ENCODE measurements at places on chromosomes 6 and 20.
A peak's percentile ranks its signal among the peaks of the same experiment; 100 is the strongest.

- DNase-seq = no peak
Measured at GRCh38 chr6:551405-551804, 105.5 kb downstream of the HUS1B start.

- no peak for DNase-seq
Measured at GRCh38 chr20:52798124-52798523, 174.0 kb upstream of the TSHZ2 start.

DNA sequence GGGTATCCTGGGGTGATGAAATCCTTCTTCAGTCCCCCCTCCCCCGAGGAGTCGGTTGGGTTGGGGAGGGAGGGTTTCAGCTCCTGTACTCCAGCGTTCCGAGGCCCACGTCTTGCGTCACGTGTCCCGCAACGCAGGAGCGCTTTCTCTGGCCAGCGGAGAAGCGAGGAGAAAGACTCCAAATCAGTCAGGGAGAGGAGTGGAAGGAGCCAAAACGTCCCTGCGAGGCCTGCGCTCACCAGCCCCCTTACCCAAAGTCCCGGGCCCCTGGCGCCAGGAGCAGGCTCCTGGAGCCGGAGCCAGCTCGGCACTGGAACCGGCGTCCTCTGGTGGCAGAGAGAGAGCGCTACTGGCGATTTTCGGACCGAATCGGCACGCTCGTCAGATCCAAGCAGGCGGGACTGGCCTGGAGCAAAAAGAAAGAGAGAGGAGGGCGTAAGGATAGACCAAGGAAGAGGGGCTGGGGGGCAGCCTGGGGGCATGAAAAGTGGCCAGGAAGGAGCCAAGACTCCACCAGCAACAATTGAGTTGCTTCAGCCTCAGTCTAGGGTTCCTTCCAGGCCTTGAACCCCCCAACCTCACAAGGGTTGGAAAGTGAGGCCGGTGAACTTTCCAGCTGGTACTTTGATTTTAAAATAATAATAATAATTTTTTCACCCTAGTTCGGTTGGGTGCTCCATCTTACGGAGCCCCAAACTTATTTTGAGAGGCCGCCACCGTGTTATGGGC lies at the start of gene GNAS:
TSS of gene GNAS (plus strand) at position 174 of the 729 bp plus-strand sequence.
- DNase-seq = no peak

- no peak for DNase-seq
Measured at GRCh38 chr6:142932889-142933288, 12.1 kb downstream of the HIVEP2 start.

- no peak for DNase-seq
Measured at GRCh38 chr6:8642131-8642530, 206.8 kb upstream of the SLC35B3 start.

DNA sequence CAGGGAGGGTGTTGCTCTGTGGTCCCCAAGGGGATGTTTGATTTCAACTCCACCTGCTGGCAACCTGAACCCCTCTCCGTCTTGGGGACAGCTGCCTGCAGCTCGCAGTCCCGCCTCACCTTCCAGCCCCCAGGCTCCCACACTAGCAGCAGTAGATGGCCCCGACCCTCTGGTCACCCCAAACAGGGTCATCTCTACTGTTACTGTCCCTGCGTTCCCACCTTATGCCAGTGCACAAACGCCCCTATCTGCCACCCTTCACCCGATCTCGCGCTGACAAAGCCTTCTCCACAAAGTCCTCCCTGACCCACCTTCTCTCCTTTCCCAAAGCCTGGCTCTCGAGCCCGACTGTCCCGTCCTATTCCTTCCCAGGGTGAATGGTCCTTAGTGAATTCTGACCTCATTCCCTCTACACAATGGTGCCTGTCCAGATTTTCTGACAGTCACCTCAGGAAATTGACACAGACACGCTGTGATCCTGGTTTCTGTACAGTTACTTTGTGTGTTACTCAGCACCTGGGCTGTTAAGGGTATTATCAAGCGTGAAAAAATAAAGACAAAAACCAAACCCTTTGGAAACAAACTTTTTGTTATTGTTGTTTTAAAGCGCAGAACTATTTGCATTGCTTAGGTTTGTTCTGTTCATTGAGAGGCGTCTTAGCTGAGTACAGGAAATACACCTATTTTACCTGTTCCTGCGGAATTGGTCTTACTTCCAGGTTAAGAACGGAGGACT lies 728 bp downstream of the FUT9 start:
- DNase-seq = no peak

DNA sequence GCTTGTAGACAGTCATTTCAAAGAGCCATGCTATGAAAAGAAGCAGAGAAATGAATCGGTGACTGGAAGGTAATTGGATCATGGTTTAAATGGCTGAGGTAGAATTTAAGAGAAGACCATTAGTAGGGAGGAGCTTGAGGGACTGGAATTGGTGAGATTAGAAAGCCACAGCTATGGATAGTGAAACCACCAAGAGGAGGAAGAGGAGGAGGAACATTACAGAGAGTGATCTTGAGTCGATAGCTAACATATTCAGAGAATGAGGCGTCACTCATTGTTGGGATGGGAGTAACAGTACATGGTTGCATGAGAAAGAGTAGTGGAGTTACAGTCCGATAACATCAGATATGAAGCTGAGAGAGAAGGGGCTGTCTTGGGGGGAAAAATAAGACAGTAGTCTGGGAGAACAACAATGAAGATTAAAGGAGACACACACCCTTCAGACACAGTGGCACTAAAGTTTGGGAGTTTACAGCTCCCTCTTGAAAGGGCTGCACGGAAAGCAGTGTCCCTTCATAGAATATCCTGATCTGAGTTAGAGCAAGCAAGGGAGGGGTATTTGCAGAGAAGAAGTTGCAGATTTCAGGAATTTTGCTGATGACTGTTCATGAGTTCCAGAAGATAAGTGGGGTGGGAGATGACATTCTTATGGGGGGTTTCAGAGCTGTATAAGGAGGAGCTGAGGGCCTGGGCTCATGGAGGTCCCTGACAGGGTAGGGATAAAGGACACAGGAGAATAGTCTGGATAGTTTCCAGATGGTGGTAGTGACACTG lies 15.1 kb upstream of the LAMP5 start:
- DNase-seq = no peak

- DNase-seq = no peak
Measured at GRCh38 chr6:16742116-16742515, 19.1 kb downstream of the ATXN1 start.

GRCh38 chr6:79947191-79948186 lies at the start of gene ELOVL4:
Gene ELOVL4, minus strand, starts transcription at chr6:79947553. Its CDS starts 274 bp downstream, at chr6:79947279.
- DNase-seq = peak; percentile 59

- DNase-seq = no peak
Measured at GRCh38 chr6:15515226-15515625, 147.6 kb downstream of the DTNBP1 start.

DNA sequence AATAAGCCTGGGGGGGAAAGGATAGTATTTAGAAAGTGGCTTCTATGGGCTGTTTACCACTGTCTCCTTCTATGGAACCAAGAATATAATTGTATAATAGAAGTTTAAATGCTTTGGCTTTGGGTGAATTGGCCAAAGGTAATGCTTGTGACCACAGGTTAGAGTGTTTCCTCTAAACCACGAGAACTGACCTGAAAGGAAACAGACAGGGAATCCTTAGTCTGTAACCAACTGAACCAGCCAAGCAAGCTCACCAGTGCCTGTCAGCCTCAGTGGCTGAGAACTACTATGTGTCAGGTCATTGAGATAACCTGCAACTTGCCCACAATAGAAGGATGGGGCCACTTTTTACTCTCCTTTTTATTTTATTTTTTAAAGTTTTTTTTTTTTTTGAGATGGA lies 47.9 kb upstream of the TXNDC5 start:
- no peak for DNase-seq

DNA sequence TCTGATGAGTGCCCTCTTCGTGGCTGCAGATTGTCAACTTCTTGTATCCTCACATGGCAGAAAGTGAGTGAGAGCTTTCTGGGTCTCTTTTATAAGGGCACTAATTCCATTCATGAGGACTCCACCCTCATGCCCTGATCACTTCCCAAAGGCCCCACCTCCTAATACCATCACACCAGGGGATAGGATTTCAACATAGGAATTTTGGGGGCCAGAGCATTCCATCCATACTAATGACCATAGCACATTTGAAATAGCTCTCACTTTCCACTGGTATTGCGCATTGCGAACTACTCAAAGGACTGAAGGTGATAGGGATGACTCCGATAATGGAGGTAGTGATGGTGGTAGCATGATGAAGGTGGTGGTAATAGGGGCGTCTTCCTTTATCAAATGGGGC lies 324.3 kb downstream of the PRL start:
- no peak for DNase-seq

- DNase-seq = no peak
Measured at GRCh38 chr6:156801712-156802111, 24.5 kb downstream of the ARID1B start.

DNA sequence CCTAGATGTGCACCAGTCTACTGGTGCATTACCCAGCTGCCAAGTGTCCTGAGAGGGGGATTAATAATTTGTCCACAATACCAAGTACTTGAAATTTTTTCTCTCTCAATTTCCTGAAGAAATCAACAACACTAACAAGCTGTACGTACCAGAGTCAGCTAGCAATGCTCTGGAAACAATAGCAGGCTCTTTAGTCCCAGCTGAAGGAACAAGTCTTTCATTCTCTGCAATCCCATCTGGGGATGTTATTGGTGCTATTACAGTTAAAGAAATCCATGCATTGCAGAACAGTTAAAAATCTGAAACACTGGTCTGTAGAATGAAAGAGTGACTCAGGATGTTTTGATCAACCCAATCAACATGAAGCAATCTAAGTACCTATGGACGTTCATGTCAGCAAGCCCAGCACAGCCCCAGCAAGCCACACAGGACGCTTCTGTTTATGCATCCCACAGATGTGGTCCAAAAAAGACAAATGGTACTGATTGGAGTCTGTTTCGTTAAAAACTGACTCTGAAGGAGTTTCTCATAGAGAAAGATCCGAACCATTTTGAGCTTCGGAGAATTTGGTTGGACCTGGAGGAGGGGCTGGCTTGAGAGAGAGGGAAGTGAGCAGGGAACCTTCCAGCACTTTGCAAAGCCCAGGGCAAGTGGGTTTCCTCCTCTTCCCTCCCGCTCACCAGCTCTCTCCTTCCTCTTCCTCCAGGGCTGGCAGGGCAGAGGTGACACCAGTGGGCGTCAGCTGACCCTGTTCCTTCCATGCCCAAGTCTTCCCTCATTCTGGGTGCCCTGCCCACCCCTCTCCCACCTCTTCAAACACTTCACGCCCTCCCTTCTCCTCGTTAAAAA lies 11.9 kb downstream of the PRR18 start:
- no peak for DNase-seq

DNA sequence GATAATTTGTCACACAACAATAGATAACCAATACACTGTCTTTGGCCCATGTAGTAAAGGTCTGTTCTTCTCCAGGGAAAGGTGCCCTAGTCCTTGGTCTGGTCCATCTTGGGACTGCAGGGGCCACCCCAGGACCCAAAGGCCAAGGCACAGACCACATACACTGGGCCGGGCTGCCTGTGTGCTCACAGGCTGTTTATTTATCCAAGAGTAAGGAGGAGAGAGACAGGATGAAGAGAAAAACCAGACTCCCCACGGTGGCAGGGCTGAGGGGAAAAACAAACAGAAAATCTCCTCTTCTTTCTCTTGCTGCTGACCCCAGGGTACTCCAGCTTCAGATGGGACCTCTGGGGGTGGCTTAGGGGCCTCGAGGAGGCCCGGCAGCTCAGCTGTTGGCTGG lies 6.5 kb upstream of the CDK5RAP1 start:
- no peak for DNase-seq

DNA sequence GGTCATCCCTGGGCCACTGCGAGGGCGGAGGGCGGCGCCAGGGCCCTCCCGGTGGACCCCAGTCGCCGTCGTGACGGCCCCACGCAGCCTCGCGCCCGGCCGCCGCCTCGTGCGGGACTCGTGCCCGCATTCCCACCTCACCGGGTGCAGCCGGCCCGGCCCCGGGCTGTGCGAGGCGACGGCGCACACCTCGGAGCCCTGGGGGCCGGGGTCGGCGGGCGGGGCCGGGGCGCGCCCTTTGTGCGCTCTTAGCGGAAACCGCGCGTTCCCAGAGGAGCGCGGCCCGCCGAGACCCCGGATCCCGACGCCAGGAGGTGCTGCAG lies 5.5 kb upstream of the DLL1 start:
- DNase-seq = no peak

DNA sequence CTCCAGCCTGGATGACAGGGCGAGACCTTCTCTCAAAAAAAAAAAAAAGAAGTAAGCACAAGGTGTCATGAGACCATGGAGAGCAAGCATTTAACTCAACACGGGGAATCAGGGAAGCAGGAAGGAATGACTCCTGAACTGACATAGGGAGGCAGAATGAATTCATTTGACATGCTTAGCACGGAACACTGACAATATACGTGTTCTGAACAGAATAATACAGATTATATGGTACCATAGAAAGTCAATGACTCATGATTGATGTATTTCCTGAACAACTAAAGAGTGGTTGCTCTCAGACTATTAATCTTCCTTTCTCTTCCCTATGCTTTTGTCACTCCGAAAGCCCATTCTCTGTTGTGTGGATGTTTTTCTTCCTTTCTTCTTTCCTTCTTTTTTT lies 20.7 kb upstream of the ASIP start:
- no peak for DNase-seq

DNA sequence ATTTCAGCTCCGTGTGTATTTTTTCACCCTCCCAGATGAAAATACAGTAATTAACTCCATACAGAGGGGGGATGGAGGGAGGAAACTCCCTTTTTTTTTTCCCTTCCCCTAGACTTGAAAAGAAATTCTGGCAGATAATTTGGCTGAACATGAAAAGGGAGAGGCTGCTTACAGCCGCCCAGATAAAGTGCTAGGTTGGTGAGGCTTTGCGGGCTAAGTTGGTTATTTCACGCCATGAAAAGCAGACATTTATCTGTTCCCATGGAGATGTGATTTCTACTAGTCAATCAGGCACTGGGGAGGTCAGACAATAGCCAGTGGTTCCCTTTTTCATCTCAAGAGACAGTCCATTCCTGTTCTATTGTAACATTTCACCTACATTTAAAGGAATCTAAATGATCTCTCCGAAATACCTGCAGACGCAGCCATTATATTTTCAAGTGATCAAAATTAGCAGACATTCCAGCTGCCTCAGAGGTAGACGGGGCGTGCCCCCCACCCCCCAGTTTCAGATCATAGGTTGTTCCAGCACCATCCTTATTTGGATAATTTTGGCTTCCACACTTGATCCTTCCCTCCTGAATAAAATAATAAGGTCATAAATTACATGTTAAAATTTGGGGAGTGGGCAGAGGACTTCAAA lies 143.9 kb upstream of the ZNF217 start:
- no peak for DNase-seq
